ENCODE measurements at places on chromosomes 2 and 18.

- DNase-seq = no peak
Observed at GRCh38 chr2:239376942-239377531, 23.8 kb downstream of the HDAC4 start.

GRCh38 chr2:7969756-7970515, 711.9 kb upstream of the ID2 start:
- DNase-seq = no peak

GRCh38 chr2:159573294-159573693, 43.1 kb downstream of the BAZ2B start:
- DNase-seq = no peak

DNA sequence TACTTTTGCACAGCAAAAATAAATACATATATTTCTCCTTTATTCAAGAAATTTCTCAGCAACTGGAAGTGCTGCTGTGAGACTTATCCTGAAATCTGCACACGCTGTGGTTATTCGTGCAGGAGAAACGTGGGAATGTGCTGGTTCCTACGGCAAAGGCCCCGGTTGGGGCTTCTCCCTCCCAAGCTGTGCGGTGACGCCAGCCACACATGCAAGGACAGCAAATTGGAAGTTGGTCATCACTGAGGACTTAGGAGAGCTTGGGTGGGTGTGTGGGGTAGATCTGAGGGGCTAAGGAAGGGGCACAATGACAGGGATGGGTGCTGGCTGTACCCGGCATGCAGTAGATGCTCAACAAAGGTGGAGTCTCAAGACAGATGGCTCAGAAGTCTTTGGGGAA, 16.5 kb upstream of the MTCL1 start:
- DNase-seq = no peak

- DNase-seq = peak; percentile 37
Observed at GRCh38 chr2:18791172-18791797, 201.9 kb upstream of the NT5C1B start.

DNA sequence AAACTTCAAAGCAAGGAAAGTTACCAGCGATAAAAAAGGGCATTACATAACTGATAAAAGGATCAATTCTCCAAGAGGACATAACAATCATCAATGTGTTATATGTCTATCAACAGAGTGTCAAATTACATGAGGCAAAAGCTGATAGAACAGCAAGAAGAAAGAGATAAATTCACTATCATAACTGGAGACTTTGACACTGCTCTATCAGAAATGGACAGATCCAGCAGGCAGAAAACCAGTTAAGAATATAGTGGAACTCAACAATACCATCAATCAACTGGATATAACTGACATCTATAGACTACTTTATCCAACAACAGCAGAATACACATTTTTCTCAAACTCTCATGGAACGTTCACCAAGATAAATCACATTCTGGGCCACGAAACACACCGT, 65.0 kb downstream of the ROCK2 start:
- no peak for DNase-seq

- peak; percentile 99 for DNase-seq
Observed at GRCh38 chr2:191247381-191248057, 2.3 kb downstream of the MYO1B start.

DNA sequence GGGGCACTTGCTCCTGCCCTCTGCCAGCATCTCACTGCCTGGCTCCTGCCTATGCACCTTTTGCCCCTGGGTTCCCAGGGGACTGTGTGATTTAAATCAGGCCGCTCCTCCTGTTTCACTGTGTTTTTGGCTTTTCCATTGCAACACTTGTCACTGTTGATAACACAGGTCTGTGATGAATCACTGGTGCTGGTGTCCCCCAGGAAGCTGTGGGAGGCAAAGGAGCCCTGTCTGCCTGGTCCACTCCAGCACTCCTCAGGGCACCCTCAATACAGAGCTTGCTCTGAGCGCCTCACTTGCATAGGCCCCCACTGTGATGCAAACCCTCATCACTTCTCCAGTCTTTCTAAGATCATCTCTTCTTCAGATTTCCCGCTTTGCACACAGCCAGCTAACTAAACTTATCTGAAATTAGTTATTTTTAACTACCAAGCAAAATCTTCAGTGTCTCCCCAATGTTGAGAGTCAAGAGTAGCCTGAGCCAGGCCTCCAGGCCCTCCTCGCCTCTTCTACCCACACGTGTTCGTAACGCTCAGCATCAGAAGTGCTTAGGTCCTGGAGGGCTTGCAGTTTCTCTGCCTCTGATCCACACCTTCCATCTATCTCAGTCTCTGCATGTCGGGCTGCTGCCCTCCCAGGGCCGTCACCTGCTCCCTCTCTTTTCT, 2.8 kb downstream of the TMEM18 start:
- peak; percentile 19 for DNase-seq

DNA sequence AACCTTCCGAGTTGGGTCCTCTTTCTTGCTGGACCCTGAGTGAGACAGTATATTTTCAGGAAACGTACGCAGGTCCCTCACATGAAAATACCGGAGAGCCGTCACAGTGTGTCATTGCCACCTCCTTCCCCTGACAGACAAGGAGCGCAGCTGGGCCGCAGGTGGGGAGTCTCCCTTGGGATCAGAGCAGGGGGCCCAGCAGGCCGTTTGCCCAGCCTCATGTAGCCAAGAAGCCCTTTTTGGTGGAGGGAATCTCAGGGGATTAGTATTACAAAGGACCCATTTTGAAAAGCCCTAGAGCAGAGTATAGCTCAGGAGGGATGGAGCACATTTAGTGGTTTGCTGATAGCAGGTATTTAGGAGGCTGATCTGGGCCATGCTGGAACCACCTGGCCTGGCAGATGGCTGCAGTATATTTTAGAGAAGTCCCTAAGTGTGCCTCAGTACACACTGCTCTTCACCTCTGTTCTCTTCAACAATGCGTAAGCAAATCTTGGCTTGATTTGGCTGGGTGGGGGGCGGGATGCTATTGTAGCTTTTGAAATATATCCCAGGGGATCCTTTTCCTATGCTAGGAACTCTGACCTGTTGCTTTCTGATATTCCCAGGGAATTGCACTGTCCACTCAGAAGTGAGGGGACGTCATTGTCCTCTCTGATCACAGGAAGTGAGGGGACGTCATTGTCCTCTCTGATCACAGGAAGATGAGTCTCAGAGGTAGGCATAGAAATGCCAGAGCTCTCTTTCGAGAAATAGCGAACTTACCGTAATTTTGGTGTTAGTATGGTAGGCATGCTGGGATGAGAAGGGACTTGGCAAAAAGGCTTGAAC, 171.9 kb downstream of the HRH4 start:
- no peak for DNase-seq

- no peak for DNase-seq
Observed at GRCh38 chr2:114400890-114401289, 41.6 kb upstream of the DPP10 start.

DNA sequence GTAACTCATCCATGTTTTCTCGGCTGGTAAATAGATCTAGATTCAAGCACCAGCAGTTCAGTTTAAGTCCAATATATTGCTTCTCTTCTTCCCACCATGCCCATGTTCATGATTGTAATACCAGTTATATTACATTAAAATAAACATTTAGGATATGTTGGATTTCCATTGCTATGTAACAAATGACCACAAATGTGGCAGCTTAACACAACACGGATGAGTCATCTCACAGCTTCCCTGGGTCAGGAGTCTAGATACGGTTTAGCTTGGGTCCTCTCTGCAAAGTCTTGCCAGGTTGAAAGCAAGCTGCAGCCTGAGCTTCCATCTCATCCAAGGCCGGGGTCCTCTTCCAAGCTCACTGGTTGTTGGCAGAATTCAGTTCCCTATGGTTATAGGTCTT, 39.4 kb upstream of the SMAD2 start:
- peak; percentile 65 for DNase-seq

- DNase-seq = no peak
Observed at GRCh38 chr18:30915336-30915988, 127.1 kb downstream of the DSC3 start.

- DNase-seq = no peak
Observed at GRCh38 chr2:125643128-125643527, 1012.8 kb upstream of the GYPC start.

- no peak for DNase-seq
Observed at GRCh38 chr2:172555272-172555521, 693 bp upstream of the PDK1 start.

DNA sequence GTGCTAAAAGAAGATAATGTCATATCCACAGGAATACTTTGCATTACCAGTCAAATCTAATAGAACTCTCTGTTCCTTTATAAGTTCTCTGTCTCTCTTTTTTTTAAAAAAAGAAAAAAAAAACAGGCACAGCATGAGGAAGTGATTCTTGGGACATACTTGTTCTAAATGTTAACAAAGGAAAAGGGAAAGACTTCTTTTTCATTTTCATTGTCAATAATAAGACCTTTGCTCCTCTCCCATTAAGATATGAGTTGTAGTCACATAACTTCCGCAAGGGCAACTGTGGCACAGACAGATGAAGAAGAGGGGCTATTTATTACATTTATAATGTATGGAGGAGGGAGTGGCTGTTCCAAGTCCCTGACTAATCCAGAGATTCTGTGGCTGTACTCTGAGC, 4.7 kb downstream of the CD302 start:
- no peak for DNase-seq

DNA sequence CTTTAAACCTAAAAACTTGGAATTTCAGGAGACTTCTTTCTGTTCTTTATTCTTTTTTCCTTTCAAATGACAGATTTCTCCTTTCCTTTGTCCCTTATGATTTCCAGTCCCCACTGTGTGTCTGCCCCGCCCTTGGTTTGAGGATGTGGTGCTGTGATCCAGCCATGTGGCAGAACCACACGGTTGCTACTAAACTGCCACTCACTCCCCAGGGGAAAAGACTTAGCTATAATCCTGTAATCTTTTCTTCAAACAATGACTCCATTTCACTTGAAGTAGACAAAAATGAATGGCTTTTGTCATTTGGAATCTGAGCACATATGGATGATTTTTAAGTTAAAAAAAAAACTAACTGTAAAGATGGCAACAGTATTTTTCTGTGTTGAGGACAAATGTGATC, 76.2 kb upstream of the STAM2 start:
- DNase-seq = no peak

GRCh38 chr2:23706613-23707078, 220.3 kb downstream of the ATAD2B start:
- DNase-seq = no peak

DNA sequence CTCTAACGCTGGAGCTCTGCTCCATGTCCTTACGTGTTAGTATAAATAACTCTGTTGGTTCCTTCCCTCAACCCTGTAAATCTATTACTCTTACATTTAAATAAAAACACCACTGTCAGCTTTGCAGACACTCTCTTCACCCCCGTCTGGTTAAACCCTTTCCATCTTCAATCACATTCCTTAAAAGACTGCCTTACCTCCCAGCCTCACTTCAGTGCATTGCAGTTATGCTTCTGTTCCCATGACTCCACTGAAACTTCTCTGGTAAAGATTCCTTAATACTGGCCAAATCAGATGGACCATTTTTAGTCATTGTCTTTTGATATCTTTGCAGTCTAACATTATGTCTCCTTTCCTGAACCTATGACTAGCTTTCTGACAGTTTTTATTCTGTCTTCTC, 61.7 kb downstream of the EML4 start:
- DNase-seq = peak; percentile 53
